ENCODE measurements at places on chromosomes 16 and 17. TPM values are rescaled to one million over a fixed set of nuclear protein-coding genes. Genes with fewer than 3 reads are reported as not detected.

SCNN1G gene
- 0.63 TPM for polyA plus RNA-seq

KRT10 gene
- polyA plus RNA-seq, result 39.7 TPM

SLC4A1 gene
- polyA plus RNA-seq, result 0.25 TPM

GINS2 gene
- 0.23 TPM for polyA plus RNA-seq

TMEM92 gene
- polyA plus RNA-seq, result 12.4 TPM

SLC47A1 gene
- 5.9 TPM for polyA plus RNA-seq

NPIPB4 gene
- polyA plus RNA-seq, result 6.1 TPM

LHX1 gene
- polyA plus RNA-seq, result not detected

ZNF629 gene
- polyA plus RNA-seq, result 2.1 TPM
